ENCODE measurements at places on chromosomes 4 and X.

GRCh38 chr4:158741326-158742021, 18.3 kb upstream of the PPID start:
- no peak for DNase-seq

- DNase-seq = no peak
Measured at GRCh38 chrX:112120721-112121120, 38.1 kb upstream of the TRPC5 start.

GRCh38 chrX:13899607-13900006, 82.7 kb upstream of the GPM6B start:
- DNase-seq = no peak

GRCh38 chr4:103757631-103758030, 37.8 kb upstream of the TACR3 start:
- DNase-seq = no peak

- DNase-seq = no peak
Measured at GRCh38 chr4:122542411-122543236, 78.2 kb downstream of the IL21 start.

DNA sequence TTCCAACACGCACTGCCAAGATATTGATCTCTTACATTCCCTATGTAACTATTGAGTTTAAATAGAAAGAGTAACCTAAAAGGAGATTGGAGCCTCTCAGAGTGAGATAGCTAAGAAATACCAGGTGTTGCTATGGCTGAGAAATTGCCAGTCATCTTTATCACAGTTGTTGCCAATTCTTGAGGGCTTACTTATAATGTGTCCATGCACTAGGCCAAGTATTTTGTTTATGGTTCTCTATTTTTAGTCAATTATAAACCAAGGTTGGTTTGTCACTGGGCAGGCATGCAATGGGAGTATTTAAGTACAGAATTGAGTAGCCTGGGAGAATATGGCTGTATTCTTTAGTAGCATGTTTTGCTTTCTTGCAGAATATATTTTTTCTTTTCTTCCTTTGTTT, 201.6 kb downstream of the TEX13A start:
- DNase-seq = no peak

DNA sequence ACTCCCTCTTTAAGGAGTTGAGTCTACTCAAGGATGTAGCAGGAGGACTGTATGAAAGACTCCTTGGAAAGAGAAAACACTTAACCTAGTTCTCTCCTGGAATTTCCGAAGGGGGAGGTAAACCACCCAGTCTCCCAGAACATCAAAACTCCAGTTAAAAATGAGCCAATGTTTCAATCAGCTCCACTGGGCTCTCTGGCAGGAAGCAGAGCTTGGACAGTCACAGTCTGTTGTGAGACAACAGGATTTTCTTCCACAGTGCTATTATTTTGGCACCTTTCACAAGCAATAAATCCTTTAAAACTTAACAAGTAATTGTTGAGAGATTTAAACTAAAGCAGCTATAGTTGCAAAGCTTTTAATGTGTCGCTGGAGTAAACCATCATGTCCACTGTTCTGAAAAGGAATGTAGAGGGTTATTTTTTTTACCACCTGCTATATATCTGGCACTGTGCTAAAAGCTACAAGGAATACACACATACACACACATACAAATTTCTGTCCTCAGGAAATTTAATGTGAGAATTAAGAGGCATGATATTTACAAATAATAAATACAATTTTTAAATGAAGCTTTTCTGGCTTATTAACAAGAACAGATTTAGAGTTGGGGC, 229.2 kb upstream of the INTU start:
- DNase-seq = no peak

GRCh38 chrX:49226946-49227345, 6.2 kb downstream of the CACNA1F start:
- no peak for DNase-seq

GRCh38 chr4:116066711-116067245, 953.4 kb upstream of the NDST4 start:
- no peak for DNase-seq

- no peak for DNase-seq
Measured at GRCh38 chr4:163161536-163162205, 5.0 kb downstream of the NAF1 start.

DNA sequence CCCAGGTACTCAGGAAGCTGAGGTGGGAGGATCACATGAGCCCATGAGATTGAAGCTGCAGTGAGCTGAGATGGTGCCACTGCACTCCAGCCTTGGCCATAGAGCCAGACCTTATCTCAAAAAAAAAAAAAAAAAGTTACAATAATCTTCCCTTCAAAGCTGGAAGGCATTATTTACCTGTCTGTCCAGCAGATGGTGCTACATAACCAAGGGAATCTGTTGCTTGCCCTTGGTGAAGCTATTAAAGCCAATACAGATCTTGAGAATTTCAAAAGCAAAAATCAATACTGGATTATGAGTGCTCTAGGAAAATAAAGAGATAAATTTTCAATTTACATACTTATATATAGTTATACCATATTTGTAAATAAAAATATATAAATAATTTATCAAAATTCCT, 25.9 kb downstream of the PKD2 start:
- no peak for DNase-seq

- no peak for DNase-seq
Measured at GRCh38 chr4:139469216-139469615, 15.3 kb downstream of the RAB33B start.

- no peak for DNase-seq
Measured at GRCh38 chr4:72546456-72546855, 22.6 kb downstream of the ADAMTS3 start.

DNA sequence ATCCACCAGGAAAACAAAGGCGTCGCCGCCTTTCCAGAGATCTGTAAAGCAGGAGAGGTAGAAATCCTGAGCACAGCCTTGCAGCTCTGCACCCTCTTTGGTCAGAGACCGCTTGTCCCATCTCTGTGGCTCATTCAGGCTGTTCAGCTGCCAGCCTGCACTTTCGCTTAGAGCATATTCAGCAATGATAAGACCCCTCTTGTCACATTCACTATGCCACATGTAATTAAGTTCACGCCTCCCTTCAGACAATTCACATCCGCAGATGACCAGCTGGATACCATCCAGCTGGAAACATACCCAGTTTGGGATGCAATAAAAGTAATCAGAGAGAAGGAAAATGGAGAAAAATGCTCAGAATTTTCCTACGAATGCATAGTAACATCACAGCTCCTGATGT, 335.4 kb downstream of the UNC5C start:
- no peak for DNase-seq

DNA sequence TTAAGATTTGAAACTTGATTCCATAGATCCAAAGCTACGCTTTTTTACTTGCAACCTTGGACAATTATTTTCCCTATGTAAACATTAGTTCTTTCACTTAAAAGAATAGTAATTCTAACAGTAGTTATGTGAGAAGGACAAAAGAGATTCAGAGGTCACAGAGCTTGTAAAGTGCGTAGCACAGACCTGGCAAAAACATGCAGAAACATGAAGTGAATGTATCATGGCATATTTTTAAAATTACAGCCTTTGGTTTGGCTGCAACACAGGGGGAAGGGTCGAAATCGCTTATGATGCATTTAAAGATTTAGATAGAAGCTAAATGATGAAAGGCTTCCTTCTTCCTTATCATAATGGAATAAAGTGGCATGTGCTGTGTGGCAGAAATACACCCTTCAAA, 1068.8 kb downstream of the ARAP2 start:
- DNase-seq = no peak

GRCh38 chrX:104113222-104113965, 1.1 kb downstream of the ZCCHC18 start:
- DNase-seq = no peak

DNA sequence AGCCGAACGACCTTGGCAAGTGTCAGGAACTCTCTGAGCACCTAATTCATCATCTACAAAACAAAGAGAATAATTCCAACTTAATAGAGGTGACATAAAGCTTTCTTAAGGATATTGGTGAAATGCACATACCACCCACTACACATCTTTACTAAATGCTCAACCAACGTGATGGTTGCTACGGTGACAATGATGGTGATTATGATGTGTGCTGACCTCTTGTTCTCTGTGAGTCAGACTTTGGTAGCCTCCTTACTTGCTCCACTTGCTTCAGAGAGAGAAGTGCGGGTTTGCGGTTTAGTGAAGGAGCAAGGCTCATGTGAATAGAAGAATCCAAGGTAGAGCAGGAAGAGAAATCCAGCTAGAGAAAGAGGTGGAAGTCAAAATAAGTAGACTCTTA, 52.8 kb upstream of the CLNK start:
- no peak for DNase-seq

DNA sequence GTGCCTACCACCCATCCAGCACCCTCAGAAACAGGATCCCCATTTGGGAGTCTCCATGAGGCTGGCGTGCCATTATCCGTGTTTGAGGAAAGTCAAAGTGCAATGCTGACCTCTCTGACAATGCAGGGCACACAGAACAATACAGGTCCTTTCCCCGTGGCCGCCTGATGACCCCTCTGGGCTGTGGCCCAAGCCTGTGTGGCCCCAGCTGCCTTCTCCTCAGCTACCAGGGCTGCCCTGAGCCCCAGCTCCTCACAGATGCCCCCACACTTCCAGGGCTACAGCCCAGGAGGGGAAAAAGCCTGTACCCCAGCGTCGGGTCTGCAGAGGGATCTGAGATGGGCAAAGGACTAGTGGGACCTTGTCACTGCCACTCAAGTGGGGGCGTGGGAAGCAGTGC, 15.5 kb downstream of the ZFYVE28 start:
- DNase-seq = no peak

DNA sequence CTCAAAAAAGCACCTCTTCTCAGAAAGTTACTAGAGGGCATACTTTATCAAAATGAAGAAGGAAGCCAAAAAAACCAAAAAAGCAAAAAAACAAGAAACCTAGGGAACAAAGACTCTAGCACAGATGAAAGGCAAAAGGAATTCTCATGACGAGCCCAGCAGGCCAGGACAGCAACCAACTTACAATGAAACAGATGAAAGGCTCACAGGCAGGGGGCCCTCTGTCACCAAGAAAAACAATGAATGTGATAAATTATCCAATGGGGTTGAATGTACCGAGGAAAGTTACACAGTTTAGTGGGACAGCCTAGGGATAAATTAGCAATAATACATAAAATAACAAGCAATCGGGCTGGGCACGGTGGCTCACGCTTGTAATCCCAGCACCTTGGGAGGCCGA, 79.0 kb downstream of the GPR82 start:
- DNase-seq = no peak

DNA sequence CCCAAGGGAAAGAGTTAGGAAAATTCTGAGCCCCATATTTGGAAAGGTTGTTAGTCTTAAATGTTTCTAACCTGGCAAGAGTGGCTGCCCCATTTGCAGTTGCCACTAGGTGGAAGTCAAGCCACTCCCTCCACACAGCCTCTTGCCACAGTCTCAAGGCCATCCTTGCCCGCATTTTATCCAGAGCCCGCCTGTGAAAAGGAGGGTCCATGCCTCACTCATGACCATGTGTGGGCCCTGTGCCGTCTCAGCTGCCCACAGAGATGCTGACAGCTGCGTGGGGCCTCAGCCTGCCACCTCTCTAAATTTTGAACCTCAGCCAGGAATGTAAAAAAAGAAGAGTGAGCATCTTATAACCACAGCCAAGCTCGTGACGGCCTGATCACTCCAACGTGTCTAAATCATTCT, 201.5 kb upstream of the FAM241A start:
- DNase-seq = no peak

DNA sequence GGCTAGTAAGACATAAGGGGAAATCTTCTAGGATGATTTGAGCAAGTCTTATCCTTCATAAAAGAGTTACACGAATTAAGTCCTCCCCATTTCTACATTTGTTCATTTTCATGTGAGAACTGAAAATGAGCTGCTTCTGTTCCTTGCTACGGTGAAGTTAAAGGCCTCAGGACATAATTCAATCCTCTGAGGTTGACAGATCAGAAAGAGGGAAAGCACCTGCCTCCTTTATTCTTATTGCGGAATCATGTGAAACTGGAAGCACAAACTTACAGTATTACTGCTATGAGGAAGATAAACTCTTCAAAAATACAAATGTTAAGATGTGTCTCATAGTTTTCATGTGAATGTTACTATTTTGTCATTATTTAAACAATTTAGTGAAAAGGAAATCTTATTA, 395.3 kb downstream of the STPG2 start:
- no peak for DNase-seq
